ENCODE measurements at places on chromosomes 13 and 19.

DNA sequence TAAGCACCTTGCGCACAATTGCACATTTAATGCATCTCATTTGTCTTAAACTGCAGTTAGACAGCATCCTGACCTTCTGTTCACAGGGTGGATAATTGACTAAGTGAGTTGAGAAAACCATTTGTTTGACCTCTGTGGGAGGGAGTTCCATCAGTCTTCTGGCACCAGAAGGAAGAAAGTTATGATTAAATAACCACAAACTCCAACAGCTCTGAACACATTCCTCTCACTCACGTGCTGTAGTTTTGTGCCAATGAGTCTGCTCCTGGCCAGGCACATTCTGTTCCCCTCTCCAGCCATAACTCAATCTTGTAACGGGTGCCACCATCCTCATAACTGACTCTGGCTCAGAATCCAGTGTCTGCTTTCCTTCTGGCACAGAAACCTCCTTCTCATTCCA lies 817.2 kb downstream of the SLITRK1 start:
- DNase-seq: no peak

DNA sequence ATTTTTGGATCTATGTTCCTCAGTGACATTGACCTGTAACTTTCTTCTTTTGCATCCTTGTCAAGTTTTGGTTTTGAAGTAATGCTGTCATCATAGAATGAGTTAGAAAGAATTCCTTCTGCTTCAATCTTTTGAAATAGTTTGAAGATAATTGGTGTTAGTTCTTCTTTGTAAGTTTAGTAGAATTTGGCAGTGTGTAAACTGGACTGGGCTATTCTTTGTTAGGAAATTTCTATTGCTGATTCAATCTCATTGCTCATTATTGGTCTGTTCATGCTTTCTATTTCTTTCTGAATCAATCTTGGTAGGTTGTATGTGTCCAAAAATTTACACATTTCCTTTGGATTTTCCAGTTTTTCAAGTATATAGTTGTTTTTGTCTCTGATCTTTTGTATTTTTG lies 101.7 kb upstream of the SPRY2 start:
- no peak for DNase-seq

GRCh38 chr13:65336087-65336749 lies 1893.9 kb downstream of the PCDH9 start:
- DNase-seq: no peak

DNA sequence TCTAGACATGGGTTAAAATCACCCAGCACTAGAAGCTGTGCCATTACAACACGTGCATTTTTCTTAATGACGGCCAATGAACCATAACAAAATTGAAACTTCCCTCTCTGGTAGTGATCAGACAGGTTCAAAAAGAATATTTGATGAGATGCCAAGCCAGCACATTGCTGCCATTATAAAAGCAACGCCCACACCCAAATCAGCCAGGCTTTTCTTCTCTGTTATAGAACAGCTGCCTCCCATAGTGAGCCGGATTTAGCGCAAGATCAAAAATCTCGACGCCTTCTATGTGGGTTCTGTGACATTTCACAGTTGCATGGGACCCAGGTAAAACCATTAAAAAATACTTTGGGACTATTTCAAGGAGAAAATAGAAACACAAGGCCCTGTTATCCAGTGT lies 1158.0 kb downstream of the EFNB2 start:
- DNase-seq: no peak

DNA sequence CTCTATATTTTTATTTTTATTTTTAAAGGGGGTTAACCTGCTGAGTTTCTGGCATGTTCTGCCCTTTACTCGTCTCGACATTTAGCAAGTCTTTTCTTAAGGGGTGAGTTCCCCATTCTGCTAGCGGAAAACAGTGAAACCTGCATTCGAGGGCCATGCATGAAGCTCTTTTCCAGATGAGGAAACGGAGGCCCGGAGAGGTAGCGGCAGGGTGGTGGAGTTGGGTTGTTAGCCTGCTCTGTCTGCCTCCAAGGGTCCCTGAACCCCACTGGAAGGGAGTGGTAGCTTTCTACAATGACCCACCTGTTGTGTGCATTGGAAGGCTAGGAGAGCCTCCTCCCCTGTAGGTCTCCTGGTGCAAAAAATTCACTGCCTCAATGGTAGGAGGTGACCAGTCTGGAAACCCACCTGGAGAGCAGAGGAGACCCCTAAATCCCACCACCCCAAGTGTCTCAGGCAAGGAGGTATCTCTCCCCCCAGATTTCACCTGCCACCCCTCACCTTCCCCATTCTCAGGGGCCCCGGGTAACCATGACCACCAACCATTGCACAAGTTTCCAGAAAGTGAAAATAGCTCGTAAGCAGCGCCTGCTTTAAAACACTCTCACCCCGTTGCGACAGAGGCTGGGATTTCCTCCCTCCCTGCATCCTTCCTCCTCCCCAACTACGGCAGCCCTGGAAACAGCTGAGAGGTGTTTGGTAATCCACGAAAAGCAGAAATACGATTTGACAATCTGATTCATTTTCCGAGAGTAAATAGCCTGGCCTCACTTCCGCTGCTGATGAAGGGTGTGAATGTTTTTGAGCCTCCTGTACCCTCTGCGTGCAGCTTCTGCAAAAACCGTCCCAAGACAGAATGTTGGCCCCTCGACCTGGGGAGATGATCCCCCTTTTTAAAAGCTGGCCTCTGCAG lies 3.5 kb downstream of the KLF2 start:
- DNase-seq: peak; percentile 27

DNA sequence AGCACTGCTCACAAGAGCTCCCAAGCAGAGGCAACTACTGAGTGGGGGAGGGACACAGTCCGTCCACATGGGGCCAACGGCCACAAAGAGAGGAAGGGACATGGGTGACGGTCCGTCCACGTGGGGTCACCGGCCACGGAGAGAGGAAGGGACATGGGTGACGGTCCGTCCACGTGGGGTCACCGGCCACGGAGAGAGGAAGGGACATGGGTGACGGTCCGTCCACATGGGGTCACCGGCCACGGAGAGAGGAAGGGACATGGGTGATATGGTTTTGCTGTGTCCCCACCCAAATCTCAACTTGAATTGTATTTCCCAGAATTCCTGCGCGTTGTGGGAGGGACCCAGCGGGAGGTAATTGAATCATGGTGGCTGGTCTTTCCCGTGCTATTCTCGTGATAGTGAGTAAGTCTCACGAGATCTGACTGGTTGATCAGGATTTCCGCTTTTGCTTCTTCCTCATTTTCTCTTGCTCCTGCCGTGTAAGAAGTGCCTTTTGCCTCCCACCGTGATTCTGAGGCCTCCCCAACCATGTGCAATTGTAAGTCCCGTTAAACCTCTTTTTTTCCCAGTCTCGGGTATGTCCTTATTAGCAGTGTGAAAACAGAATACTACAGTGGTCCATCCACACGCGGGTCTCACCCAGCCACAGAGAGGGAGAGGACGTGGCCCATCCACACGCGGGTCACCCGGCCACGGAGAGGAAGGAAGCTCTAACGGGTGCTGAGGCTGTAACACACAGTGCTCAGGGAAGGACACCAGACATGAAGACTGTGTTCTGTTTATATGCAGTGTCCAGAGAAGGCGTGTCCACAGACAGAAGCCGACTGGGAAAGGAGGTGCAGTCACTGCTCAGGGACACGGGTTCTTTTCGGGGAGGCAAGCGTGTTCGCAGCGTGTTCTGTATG lies 48.5 kb downstream of the GAS6 start:
- DNase-seq: no peak

DNA sequence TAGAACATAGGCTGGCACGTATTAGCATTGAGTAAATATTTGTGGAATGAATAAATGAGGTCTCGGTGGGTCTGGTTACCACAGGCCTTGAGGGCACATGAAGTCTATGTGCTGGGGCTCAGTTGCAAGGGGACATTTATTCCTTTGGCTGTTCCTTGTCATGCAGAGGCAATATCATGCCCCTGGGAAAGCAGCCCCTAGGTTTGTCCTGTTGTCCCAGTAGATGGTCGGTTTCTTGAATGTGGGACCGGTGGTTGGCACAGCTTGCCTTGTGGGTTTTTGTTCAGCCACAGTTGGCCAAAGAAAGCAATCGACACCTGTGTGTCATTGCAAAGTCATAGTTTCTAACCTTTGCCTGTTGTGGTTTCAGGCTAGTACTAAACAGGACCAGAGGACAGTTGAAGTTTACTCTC lies 24.7 kb upstream of the GPR183 start:
- DNase-seq: no peak

DNA sequence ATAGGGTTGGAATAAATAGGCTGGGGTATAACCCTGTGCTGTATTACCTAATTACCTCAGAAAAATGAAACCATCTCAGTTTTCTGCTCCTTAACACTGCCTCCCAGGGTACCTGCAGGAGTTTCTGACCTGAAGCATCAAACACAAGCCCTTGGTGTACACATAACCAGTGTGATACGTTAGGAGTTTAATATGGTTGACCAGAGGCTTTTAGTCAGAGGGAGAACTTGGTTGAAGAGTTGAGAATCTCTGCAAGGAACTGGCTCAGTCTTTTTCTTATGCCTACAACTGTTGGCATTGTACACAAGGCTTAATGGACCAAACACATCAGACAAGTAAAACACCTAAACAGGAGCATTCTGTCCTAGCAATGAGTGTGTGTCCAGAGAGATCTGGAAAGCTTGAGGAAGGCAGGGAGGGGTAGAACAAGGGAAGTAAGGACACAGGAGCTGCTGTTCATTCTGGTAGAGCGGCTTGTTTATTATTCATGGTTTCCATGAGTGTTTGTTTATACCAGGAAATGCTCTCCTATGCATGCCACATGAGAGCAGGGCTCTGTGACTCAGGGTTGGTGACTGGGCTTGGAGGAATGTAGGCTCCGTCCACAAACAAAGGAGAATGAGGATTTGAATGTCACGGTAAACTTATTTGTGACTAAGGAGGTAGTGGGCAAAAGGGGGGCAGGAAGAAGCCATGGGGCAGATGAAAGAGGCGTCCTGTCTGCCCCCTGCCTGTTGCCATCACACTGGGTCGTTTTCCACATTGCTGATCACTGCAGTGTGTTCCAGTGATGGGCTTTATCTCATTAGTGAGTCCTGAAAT lies 11.9 kb upstream of the SPATA13 start:
- DNase-seq: peak; percentile 85

DNA sequence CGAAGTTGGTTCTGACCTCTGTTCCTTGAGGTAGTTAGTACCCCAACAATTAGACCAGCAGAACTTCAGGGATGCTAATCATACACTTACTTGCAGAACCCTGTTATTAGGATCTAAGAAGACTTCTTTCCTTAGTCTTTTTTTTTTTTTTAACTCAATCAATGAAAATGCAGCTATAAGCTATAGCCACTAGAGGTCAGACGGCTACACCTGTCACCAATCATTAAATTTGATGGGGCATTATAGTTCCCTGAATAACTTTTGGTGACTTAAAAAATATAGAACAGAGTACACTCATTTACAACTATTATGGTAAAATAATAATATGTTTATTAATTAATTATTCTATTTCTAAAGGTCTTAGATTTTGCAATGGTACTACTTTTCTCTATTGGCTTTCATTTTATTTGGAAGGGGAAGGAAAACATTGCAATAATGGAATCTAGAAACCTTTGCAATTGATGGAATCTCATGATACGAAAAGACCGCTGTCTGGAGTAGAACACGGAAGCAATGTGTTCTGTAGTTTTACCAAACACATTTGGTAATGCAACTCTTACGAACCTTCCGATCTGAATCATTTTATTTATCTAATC lies 483.2 kb downstream of the DIAPH3 start:
- DNase-seq: peak; percentile 59

GRCh38 chr13:28322256-28322905 lies 172.5 kb downstream of the FLT1 start:
- DNase-seq: no peak

GRCh38 chr13:106033659-106034058 lies 501.8 kb downstream of the EFNB2 start:
- no peak for DNase-seq

GRCh38 chr13:100589178-100589725 lies 663 bp upstream of the GGACT start:
- DNase-seq: no peak

- DNase-seq: no peak
These were observed 30.8 kb upstream of the RFC3 start for GRCh38 chr13:33787051-33787591.

- no peak for DNase-seq
These were observed 364.0 kb downstream of the LMO7 start for GRCh38 chr13:76000131-76000530.

GRCh38 chr19:55535173-55535964 lies 1.6 kb downstream of the SBK2 start:
- DNase-seq: no peak

GRCh38 chr13:31200637-31200971 lies 829 bp downstream of the B3GLCT start:
- peak; percentile 87 for DNase-seq

DNA sequence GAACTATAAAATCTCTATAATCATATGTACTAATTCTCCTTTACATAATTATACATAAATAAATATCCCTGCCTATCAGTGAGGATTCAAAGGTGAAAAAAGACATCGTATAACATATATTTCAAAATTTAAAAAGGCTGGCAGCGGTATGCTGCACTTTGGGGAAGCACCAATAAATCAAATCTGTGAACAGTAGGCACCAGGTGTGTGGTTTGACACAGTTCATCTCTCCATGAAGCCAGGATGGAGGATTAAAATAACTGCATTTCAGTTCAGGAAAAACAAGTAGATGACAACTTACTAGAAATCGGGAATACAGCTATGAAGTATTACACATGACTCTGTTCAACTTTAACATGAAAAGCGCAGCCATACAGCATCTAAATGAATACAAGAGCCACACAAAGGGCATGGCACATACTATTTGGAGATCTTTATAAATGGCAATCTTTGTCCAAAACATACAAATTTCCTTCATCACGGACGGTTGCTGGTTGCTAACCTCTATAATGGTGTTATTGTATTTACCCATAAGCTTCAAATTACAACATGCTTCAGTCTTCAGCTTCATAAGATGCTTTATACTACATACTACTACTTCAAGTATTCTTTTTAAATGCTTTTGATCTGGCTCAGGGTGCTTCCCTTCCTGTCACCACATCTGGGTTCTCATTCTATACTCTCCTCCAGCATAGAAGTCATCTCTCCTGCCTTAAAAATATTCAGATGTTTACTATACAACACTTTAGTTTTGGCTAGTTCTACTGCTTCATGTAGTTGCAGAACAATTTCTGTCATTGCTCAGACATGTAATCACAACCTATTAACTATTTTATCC lies 128.7 kb downstream of the KLF12 start:
- no peak for DNase-seq

DNA sequence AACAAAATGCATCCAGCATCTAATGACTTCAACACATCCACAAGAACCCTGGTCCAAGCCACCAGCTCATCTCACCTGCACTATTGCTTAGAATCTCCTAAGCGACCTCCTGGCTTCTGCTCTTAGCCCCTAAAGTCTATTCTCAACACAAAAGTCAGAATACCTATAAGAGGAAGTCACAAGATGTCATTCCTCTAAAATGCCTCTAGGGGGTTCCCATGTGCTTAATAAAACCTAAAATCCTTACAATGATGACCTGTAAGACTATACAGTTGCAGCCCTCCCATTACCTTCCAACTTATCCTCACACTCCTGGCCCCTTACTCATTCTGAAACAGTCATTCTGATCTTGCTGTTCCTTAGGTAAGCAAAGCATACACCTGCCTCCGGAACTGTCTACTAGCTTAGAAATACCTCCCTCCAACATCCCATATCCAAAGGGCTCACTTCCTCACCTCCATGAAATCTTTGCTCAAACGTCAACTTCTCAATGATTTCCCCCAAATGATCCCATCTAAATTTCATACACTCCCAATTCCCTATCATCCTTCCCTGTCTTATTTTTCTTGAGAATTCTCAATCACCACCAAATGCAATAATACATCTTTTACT lies 10.0 kb downstream of the ATP7B start:
- no peak for DNase-seq
